ENCODE measurements at places on chromosomes 5 and 9. TPM values are rescaled to one million over a fixed set of nuclear protein-coding genes. Genes with fewer than 3 reads are reported as not detected.

Gene CAPSL
- polyA plus RNA-seq: not detected

Gene PCDHB3
- polyA plus RNA-seq: 0.09 TPM

Gene RHOBTB3
- polyA plus RNA-seq: 10.5 TPM

Gene ZNF618
- 3.7 TPM for polyA plus RNA-seq

Gene CMYA5
- 1.3 TPM for polyA plus RNA-seq

Gene CDH9
- not detected for polyA plus RNA-seq

Gene PALM2AKAP2
- polyA plus RNA-seq: 7.1 TPM

Gene ZFP37
- 0.32 TPM for polyA plus RNA-seq

Gene C5orf52
- polyA plus RNA-seq: not detected

Gene STKLD1
- 0.28 TPM for polyA plus RNA-seq

Gene IQGAP2
- 41.5 TPM for polyA plus RNA-seq

Gene SHISAL2B
- polyA plus RNA-seq: not detected

Gene PTGR1
- 618 TPM for polyA plus RNA-seq

Gene TNC
- polyA plus RNA-seq: 0.19 TPM

Gene TSSK1B
- polyA plus RNA-seq: not detected

Gene NPR2
- 13.0 TPM for polyA plus RNA-seq

Gene SLC6A19
- polyA plus RNA-seq: 0.31 TPM

Gene NSUN2
- polyA plus RNA-seq: 27.2 TPM

Gene STC2
- polyA plus RNA-seq: 0.18 TPM

Gene SPATA31A3
- polyA plus RNA-seq: not detected

Gene PTPRD
- polyA plus RNA-seq: 7.0 TPM

Gene PCDH12
- 0.74 TPM for polyA plus RNA-seq

Gene TEX53
- polyA plus RNA-seq: not detected

Gene GHR
- 26.0 TPM for polyA plus RNA-seq

Gene MPDZ
- polyA plus RNA-seq: 20.3 TPM

Gene NOXA1
- polyA plus RNA-seq: 3.6 TPM

Gene DMRT3
- polyA plus RNA-seq: not detected

Gene ESM1
- not detected for polyA plus RNA-seq

Gene KIF4B
- polyA plus RNA-seq: not detected

Gene CBY3
- not detected for polyA plus RNA-seq

All from liver (tissue), 10 donors.